ENCODE measurements at places on chromosomes 11 and 22.

DNA sequence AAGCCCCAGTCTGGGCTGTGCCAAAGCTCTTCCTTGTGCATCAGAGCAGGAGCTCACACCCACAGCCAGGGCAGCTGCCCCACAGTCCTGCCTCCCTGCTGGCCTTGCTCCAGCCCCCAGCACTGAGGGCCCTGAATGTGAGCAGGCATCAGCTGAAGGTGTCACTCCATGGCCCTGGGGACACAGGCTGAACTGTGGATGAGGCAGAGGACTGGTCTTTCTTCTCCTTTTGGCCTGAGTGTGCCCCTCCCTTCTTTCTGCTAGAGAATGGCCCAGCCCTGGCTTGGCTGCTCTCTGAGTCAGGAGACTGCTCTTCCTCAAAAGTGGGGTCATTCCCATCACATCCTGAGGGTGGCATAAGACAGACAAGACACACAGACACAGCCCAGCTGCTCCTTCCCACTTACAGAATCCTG is 16.2 kb downstream of the OTOG start:
- peak; percentile 42 for DNase-seq

GRCh38 chr22:36022162-36022561 is 6.5 kb downstream of the RBFOX2 start:
- peak; percentile 2 for DNase-seq

DNA sequence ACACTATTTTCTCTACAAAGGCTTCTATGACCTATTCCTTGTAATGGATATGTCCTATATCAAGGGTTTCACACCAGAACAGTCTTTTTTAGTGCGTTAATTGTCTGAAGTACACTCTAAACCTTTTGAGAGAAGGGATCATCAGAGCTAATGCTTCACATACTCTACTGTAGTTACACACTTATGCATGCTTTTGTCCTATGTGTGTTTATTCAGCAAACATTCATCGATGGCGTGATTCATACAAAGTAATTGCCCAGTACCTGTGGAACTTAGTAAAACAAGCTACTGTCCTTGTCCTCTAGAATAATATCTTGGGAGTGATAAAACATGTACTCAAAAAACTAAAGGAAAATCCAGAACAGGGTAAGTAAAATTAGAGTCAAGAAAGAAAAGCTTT is 139.2 kb downstream of the GUCY1A2 start:
- DNase-seq = no peak

GRCh38 chr11:109040303-109040702 is 375.4 kb downstream of the DDX10 start:
- no peak for DNase-seq

GRCh38 chr22:40196628-40197360 is 19.1 kb downstream of the TNRC6B start:
- peak; percentile 85 for DNase-seq

DNA sequence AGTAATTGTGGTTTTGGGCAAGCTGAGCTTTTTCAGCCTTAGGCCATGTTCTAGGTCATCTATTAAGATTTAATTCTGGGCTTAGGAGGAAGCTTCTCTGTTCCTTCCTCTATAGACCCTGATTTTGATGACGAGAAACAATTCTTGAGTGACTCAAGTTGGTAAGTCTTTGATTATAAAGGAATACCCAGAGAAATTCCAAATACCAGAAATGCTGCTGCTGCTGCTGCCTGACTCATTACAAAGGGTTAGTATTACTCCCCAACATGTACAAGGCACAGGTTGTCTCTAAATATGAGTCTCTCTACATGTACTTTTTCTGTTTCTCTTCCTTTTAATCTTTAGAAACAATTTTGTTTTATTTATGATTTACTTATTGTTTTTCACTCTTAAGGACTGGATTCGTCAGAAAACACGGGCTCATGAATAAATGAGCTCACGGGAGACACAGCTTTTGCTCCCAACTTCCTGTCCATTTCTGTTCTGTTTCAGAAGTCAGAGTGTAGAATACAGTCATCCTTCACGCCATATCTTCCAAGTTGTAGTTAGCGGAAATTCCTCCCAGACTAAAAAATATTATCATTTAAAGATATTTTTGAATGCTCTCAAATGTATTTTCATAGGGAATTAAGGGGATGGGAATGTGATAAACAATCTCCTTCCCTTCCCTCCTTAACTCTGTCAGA is 31.8 kb upstream of the RBMXL2 start:
- no peak for DNase-seq

DNA sequence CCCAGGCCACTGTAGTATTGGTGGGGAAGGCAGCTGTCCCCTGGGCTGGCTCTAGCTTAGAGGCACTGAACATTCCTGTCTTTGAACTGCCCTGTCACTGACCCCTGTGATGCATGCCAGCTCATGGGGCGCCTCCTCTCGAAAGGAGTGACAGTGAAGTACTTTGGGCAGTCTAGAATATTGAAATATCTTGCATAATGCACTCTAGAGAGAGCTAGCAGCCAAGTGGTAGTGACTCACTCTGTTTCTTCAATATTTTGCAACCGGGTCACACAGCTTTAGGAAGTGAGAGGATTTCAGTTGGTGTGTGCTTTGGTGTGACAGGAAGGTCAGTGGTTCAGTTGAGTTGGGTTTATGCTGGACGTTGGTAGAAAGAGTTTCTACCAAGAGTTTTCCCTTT is 35.5 kb upstream of the ST14 start:
- DNase-seq = peak; percentile 84

DNA sequence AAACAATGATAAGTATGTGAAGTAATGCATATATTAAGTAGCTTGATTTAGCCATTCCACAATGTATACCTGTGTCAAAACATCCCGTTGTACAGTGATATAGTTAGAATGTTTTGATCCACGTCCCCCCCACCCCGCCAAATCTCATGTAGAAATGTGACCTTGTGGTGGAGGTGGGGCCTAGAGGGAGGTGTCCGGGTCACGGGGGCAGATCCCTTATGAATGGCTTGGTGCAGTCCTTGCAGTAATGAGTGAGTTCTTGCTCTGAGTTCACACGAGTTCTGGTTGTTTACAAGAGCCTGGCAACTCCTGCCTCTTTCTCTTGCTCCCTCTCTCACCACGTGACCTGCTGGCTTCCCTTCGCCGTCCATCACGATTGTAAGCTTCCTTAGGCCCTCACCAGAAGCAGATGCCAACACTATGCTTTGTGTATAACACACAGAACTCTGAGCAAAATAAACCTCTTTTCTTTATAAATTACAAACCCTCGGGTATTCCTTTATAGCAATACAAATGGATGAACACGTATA is 41.6 kb downstream of the FANCF start:
- no peak for DNase-seq
